ENCODE measurements at places on chromosomes 7 and 10. TPM values are rescaled to one million over a fixed set of nuclear protein-coding genes. Genes with fewer than 3 reads are reported as not detected.

GRCh38 chr7:78111386-78111785 is 312.8 kb downstream of the PHTF2 start:
- DNase-seq = no peak

GRCh38 chr10:69496352-69497230 is 45.3 kb downstream of the TSPAN15 start:
- DNase-seq = peak; percentile 51

- DNase-seq = no peak
Observed at GRCh38 chr10:99761365-99761764, 21.1 kb upstream of the ABCC2 start.

DNA sequence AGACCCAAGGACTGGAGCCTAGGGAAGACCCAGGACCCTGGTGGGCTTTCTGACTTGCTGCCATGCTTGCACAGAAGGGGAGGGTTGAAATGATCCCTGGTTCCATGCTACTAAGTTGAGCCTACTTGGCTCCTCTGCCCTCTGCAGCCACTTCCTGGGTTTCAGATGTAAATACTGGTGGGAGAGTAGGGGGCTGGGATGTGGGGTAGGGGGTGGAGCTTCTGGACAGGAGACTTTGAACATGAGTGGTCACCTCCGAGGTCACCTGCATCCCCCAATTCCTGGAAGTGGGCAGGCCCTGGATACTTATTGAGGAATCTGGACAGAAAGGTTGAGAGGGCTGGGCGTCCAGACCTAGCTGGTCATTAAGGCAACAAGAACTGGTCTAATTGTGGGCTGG is 2.9 kb upstream of the ZMIZ1 start:
- no peak for DNase-seq

- DNase-seq = no peak
Observed at GRCh38 chr7:18671176-18671575, 175.6 kb downstream of the HDAC9 start.

GRCh38 chr7:69403169-69403568 is 195.1 kb upstream of the AUTS2 start:
- no peak for DNase-seq

- no peak for DNase-seq
Observed at GRCh38 chr7:77351539-77352004, 64.6 kb downstream of the GSAP start.

GRCh38 chr10:113362645-113363091 is 190.2 kb upstream of the HABP2 start:
- DNase-seq = no peak

DNA sequence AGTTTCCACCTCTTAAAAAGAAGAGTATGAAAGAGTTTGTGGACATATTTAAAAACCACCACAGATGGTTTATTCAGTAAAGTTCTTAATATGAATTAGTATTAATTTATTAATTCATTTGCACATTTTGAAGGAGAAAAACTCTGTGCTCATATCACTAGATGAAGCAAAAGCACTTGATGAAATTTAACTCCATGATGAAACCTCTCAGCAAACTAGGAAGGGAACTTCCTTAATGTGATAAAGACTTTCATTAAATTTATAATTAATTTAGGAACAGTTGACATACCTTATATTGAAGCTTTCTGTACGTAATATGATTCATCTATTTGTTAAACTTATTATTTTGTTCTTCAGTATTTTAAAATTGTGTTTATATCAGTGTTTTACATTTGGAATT is 99.4 kb downstream of the MMRN2 start:
- no peak for DNase-seq

GRCh38 chr10:75926763-75927162 is 495.3 kb downstream of the LRMDA start:
- DNase-seq = no peak

DNA sequence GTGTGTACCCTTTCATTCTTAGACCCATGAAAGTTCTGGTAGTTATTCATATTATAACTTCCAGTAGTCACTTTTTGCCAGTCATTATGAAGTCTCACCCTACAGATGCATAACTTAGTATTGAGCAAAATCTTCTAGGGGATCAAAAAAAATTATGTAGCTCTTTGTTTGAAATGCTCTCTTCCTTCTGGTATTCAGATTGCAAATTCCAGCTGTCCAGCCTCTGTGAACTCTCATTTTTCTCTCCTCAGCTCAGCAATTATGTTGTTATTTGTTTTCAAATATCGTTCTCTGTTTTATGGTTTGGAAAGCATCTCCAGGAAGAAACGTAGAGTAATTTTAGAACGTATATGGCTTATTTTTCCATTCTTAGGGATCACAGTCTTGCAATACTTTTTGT is 442.5 kb downstream of the SEMA3D start:
- DNase-seq = no peak

PARG gene
- 18.5 TPM for polyA plus RNA-seq

KCNMA1 gene
- polyA plus RNA-seq = 15.2 TPM

CPA4 gene
- polyA plus RNA-seq = 1.9 TPM

AKR1C2 gene
- polyA plus RNA-seq = 5.7 TPM

KIAA1549 gene
- polyA plus RNA-seq = 14.1 TPM

CLCN1 gene
- polyA plus RNA-seq = 2.5 TPM

PARD3 gene
- polyA plus RNA-seq = 40.7 TPM

GNAI1 gene
- 33.1 TPM for polyA plus RNA-seq

CLRN3 gene
- not detected for polyA plus RNA-seq

All from hindlimb muscle (tissue), 1 donor.